ENCODE measurements at places on chromosomes 7 and 10.

- DNase-seq = no peak
Measured at GRCh38 chr7:204326-204725, 12.0 kb downstream of the FAM20C start.

GRCh38 chr7:112104120-112104519 lies 102.1 kb downstream of the DOCK4 start:
- DNase-seq = no peak

GRCh38 chr10:21431799-21432198 lies 93.7 kb downstream of the SKIDA1 start:
- DNase-seq = no peak

DNA sequence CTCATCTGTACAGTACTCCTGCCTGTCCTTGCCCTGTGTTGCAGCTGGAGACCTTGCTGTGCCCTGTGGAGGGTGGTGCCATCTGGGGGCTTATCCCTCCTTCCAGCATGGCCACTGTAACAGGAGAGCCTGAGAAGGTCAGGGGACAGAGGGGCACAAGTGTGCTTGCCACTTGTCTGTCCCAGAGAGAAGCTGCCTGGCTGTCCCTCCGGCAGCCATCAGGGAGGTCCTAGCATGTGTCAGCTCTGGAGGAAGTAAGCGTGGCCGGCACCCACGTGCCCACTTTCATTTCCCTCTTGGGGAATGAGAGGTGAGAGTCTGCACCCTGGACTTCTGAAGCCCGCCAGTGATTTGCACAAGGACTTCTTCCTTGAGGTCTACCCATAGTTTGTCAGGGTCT lies 97.0 kb upstream of the PPIF start:
- no peak for DNase-seq

- DNase-seq = no peak
Measured at GRCh38 chr7:100763556-100764140, 30.3 kb downstream of the ZAN start.

DNA sequence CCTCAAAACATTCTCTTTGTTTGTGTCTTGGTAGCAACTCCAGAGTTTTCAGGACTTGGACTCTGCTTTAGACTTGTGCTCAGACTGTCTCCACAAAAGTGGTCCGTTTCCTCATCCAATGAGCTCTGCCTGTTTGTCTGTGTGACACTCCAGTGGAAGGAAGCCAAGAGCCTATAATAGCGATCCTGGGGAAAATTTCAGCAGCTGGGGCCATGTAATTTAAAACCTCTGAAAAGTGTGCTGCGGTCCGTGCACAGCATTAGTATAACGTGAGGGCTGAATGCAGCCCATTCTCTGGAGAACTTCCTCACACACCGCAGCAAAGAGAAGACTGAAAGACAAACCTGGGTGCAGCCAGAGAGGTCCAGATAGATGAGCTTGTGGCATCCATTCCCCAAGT lies at the start of gene LRRC17:
TSS of gene LRRC17 (plus strand) at position 259 of the 400 bp plus-strand sequence. CDS start 20,914 bp downstream, outside the sequence.
- no peak for DNase-seq

- no peak for DNase-seq
Measured at GRCh38 chr7:122438492-122438891, 133.9 kb upstream of the FEZF1 start.

GRCh38 chr10:3655528-3655927 lies 129.5 kb downstream of the KLF6 start:
- DNase-seq = no peak

DNA sequence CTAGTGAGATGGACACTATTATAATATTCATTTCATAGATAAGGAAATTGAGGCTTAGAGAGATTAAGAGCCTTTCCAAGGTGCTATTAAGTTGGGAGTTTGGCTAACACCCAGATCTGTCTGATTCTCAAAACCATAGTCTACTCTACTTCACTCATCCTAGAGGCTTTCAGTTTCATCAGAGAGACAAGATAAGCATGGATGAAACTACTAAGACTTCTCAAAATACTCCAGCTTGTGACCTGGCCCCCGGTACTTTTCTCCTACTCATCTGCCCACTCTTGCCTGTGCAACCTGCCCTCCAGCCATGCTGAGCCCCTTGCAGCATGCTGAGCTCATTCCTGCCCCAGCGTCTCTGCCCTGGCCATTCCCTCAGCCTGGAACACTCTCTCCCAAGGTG lies 12.2 kb upstream of the SLC35B4 start:
- DNase-seq = no peak

- no peak for DNase-seq
Measured at GRCh38 chr7:8564281-8564680, 130.9 kb downstream of the NXPH1 start.

- DNase-seq = no peak
Measured at GRCh38 chr7:47550788-47551470, 31.0 kb downstream of the TNS3 start.

DNA sequence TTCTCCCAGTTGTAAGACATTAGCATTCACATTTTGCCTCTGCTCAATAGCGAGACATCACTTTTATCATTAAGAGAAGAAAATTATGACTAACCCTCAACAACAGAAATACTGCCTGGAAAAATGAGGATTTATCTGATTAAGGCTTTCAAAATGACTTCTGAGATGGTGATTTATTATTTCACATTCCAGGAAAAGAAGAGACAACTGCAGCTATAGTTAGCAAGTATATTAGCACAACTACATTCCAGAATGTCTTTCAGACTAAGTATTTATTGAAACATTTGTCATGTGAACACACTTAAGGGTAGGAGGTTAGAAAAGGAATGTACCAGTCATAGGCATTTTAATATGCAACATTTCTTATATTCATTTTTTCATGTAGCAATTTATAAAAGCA lies 162.0 kb downstream of the IQUB start:
- DNase-seq = no peak

DNA sequence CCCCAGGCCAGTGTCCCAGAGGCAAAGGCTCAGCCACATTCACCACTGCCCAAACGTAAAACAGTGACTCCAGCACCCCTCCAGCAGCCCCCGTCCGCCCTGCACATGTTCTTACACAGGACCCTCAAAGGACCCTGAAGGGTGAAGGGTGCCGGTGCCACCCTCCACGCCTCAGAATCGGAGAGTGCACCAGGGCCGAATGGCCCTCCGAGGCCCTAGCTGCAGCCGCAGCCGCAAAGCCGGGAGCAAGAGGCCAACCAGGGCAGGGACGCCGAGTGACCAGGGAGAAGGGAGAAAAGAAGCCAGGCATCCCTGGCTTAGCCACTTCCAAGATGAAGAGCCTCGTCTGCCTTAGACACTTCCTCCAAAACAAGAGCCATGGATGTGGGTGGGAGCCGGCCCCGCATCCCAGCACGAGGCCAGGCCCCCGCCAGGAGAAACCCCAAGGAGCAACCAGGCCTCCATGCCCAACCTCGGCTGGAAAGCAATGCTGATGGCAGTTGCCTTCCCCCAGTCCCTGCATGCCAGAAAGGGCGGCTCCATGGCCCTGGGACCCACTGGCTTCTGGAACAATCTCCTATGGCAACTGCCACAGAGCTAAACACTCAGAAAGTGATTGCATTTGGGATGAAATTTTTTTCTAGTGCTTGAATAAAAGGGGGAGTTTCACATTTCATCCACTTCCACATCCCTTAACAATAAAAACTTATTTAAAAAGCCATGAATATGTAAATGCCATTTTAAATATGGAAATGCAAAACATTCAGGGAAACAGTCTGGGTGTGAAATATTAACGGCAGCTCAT lies 92.3 kb downstream of the MAD1L1 start:
- DNase-seq = no peak

GRCh38 chr7:31099451-31100444 lies 47.6 kb downstream of the ADCYAP1R1 start:
- no peak for DNase-seq

DNA sequence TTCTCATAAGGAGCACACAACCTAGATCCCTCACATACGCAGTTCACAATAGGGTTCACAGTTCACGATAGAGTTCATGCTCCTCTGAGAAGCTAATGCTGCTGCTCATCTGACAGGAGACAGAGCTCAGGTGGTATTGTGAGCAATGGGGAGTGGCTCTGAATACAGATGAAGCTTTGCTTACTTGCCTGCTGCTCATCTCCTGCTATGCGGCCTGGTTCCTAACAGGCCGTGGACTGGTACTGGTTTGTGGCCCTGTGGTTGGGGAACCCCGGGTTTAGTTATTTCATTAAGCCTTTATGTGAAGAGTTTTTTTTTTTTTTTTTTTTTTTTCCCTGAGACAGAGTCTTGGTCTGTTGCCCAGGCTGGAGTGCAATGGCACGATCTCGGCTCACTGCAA lies 19.4 kb downstream of the SLK start:
- DNase-seq = no peak

DNA sequence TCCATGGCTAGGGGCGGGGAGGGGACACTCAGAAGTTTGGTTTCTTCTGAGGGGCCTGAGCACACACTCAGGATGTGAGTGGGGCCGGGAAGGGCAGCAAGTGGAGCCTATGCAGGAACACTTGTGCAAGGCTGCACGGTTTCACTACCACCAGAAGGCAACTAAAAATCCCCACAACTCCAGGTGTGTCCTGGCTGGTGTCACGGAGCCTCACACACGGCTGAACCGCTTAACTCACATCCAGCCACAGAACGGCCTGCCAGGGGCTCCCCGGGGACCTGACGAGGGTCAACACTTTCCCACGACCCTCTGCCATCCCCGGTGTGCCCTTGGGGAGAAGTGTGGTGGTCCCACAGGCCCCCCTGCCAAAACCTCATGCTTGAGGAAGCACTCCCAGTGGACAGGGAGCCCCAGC lies 173.9 kb downstream of the ELFN1 start:
- no peak for DNase-seq

- no peak for DNase-seq
Measured at GRCh38 chr7:8785081-8785480, 351.7 kb downstream of the NXPH1 start.

- no peak for DNase-seq
Measured at GRCh38 chr7:77313085-77313484, 103.1 kb downstream of the GSAP start.

DNA sequence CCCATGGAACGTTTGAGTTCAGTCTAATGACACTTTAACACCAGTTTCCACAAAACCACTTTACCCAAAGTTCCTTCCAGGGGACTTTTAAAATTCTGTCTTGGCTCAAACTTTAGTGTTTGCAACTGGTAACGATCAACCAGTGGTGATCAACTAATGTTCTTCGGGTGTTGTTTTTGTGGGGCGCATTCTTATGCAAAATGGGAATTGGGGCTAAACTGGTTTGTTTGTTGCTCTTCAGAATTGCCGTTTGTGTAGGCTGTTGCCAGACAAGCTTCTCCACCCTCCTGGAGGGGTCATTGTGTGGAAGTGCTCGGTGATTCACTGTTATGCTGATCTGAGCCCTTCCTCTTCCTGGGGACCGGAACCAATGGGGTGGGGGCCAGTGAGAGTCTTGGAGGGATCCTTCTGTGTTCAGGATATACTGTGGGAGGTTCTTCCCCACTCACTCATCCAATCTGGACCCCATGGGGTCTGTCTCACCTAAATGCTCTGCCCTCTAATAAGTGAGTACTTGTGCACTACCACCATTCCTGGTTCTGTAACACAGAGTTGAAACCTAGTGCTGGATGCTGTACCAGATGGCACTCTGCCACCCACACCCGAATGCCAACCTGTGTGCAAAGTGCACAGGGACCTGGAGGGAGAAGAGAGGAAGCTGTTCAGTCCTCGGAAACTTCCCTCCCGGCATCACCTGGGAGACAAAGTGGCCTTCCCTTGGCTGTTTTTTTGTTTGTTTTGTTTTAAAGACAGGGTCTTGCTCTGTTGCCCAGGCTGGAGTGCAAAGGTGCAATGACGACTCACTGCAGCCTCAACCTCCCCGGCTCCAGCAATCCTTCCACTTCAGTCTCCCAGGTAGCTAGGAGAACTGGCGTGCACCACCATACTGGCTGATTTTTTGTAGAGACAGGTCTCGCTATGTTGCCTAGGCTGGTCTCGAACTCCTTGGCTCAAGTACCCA lies 2.1 kb downstream of the NFE2L3 start:
- no peak for DNase-seq

- DNase-seq = no peak
Measured at GRCh38 chr10:102945962-102946361, 27.9 kb downstream of the CNNM2 start.

DNA sequence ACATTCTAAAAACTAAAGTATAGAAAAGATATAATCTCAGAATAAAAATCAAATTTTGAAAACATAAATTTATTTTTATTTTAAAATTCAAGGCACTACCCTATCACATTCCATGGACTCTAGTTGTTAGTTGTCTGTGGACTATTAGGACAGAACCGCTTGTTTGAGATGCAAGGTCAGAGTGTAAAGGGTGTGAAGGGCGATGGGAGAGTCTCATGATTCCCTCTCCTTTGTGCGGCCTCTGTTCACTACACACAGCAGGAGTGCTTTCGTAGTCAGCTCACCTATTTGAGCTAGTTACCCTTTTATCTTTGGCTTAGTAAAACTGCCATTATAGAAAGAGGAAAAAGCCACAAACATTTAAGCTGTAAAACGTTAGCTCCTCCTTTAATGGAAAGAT lies 189.8 kb upstream of the TEX47 start:
- DNase-seq = no peak

DNA sequence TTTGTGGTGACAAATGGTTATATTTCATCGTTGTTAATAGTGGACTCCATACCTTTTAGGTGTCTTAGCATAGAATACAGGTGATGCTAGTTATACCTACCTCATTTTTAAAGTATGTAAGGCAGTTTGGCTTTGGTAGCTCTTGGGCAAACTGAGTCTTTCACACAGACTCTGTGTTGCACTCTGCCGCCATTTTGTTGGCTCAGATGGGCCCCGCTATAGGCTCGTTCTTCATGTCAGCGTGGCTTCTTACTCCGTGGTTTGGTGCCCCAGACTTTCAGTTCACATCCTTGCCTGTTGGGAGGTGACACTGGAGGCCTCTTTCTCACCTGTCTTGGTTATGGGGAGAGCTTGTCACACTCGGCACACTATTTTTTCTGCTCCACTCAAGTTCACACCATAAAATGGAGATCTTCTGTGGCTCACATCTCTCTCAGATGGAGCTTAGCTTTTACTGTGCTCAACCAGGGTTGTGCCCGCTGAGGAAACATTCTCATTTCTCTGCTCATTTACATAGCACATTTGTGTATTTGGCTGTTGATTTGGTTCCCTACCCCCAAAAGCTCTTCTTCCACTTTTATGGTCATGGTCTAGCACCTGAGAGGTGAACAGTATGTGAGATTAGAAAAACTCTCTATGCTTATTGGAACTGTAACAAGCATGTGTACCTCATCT lies 178.5 kb downstream of the ARID5B start:
- DNase-seq = no peak

DNA sequence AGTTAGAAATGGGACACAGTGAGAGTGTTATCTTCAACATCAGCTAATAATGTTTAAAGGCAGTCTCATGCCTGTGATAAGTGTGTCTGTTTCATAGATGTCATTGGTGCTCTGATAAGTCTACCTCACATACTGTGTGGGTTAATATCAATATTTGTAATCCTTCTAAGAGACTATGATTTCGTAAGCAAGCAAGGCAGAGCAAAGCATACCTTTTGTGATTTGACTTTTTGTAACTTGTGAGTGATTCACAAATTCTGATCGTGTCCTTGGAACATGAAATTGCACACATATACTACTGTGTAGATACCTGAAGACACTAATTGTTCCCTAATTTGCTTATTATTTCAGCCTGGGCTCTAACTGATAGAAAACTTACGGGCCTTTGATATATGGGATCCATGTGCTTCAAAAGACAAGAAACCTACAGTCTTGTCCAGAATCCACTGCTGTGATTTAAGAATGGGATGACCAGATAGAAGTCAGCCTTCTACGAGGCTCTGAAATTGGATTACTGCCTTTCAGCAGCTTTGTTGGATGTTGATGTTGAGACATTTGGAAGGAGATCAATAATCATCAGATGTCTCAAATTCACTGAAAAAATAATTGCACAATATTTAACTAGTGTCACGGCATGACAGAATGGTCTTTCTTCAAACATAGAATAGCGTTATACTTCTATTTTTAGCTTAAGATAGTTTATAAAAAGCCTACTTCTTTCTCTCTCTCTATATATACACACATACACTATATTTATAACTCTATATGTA lies 63.2 kb upstream of the KLF6 start:
- DNase-seq = no peak
